H1 (cell line): ENCODE measurements at places on chromosomes 2 and 18. TPM values are rescaled to one million over a fixed set of nuclear protein-coding genes. Genes with fewer than 3 reads are reported as not detected.
A peak's percentile ranks its signal among the peaks of the same experiment; 100 is the strongest.

DNA sequence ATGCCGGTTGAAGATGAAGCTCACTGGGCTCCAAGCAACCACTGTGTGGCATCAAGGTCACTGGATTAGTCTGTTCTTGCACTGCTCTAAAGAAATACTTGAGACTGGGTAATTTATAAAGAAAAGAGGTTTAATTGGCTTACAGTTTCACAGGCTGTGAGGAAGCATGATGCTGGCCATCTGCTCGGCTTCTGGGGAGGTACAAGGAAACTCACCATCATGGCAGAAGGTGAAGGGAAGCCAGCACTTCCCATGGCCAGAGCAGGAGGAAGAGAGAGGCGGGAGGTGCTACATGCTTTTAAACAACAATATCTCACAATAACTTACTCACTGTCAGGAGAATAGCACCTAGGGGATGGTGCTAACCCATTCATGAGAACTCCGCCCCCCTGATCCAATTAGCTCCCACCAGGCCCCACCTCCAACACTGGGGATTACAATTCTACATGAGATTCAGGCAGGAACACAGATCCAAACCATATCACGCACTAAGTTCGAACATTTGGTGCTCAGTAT lies 109.7 kb upstream of the MGAT5 start:
- no peaks in the 10 kb centered on the region for H3K27me3 ChIP-seq
- H3K27ac ChIP-seq: no peak overlapping the region
- no peak for DNase-seq
- H3K4me1 ChIP-seq: peaks cover 20% of the 10 kb centered on the region
- H3K36me3 ChIP-seq: no peaks in the 10 kb centered on the region
- H3K4me3 ChIP-seq: no peak overlapping the region

Gene NCKAP5
- total RNA-seq: 0.46 and 0.86 TPM in 2 replicates

DNA sequence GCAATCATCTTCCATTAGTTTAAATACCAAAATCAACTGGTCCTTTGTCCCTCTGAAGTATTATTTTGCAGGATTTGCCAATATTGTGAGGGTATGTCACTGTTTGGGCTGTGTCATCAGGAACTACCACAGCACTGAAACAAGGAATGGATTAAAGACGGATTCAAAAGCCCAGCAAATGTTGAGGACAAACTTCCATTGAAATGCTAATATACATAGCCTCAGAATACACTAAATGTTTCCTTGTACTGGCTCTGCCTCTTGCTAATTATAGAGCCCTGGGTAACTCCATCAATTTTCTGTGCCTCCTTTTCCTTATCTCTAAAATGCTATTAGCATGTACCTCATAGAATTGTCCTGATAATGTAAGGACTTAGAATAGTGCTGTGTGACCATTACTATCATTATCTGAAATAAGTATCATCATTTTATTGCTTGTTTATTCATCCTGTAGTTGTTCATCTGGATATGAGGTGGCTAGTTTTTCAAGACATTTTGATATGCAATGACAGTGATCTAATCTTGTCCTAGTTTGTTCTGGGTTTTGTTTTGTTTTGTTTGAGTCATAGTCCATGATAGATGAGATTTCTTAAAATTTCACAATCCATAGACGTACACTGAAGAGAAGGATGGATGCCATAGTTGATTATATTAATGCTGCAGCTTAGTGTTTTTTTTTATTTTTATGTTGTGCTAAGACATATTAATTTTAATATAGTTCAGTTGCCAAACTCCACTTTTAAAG lies 333.4 kb upstream of the KCNH7 start:
- no peak overlapping the region for H3K27ac ChIP-seq
- no peaks in the 10 kb centered on the region for H3K36me3 ChIP-seq
- H3K4me3 ChIP-seq: no peak overlapping the region
- no peaks in the 10 kb centered on the region for H3K4me1 ChIP-seq
- peaks cover 7% of the 10 kb centered on the region for H3K27me3 ChIP-seq

GRCh38 chr2:118841828-118842461 lies 5.5 kb downstream of the EN1 start:
- H3K27me3 ChIP-seq: peaks cover 98% of the 10 kb centered on the region
- H3K36me3 ChIP-seq: no peaks in the 10 kb centered on the region
- peak overlapping the region; percentile 45 for H3K4me3 ChIP-seq
- no peak for DNase-seq
- H3K4me1 ChIP-seq: peaks cover 25% of the 10 kb centered on the region

GRCh38 chr2:10410001-10410822 lies 37.9 kb downstream of the ODC1 start:
- no peaks in the 10 kb centered on the region for H3K27me3 ChIP-seq
- DNase-seq: no peak
- H3K4me1 ChIP-seq: peaks cover 3% of the 10 kb centered on the region; the same call in 1 of the 2 replicates
- no peaks in the 10 kb centered on the region for H3K36me3 ChIP-seq
- H3K4me3 ChIP-seq: no peak overlapping the region
- H3K27ac ChIP-seq: no peak overlapping the region

Gene MROH2A
- not detected in 2 replicates for total RNA-seq

Gene ZNF512
- total RNA-seq: 37.9 and 39.2 TPM in 2 replicates

Gene SLC4A3
- 6.5 and 7.4 TPM in 2 replicates for total RNA-seq

DNA sequence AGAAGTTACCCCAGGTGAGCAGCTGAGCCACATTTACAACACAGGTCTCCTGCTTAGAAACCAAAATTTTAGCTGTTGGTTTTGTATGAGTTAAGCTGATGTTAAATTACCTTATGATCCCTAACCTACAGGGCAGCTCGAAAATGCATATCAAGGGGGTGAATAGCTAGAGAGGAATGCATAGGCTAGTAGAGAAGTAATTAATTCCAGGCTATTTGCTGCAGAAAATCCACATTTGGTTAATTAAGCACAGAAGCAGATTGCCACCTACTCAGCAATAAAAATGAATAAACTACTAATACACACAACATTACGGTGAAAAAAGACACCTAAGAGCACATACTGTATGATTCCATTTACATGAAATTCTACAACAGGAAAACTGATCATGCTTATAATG lies 91.4 kb downstream of the OSBPL1A start:
- no peaks in the 10 kb centered on the region; the same call in 1 of the 2 replicates for H3K36me3 ChIP-seq
- H3K27me3 ChIP-seq: no peaks in the 10 kb centered on the region
- H3K27ac ChIP-seq: no peak overlapping the region
- H3K4me3 ChIP-seq: no peak overlapping the region

DNA sequence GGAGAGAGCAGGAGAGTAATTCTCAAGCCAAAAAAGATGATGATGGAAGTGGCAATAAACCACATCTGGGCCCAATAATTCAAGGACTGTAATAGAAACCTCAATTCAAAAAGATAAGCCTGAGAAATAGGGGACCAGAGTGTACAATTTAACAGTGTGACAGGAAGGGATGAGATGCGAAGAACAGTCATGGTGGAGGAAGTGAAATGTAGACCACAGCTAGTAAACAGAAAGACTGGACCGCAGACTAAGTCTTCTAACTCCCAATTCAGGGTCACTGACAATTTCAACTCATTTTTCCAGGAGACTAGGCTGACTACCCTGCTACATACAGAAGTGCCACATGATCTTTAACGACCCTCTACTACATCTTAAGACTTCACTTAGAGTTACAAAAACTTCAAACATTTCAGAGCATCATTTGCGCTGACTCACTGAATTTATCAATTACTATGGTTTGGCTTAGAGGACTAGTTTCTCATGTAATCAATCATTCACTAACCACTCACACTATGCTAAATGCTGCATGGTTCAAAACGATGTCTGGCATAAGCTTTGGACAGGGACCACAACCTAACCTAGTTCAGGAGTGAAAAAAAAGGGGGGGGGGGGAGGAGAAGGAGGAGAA lies 9.0 kb downstream of the CUL3 start:
- H3K4me1 ChIP-seq: peaks cover 7% of the 10 kb centered on the region; the same call in 1 of the 2 replicates
- H3K27ac ChIP-seq: no peak overlapping the region
- DNase-seq: no peak
- no peak overlapping the region for H3K4me3 ChIP-seq
- H3K36me3 ChIP-seq: no peaks in the 10 kb centered on the region

Gene IGFBP5
- total RNA-seq: 2.0 and 2.5 TPM in 2 replicates

Gene GCG
- total RNA-seq: not detected in 2 replicates
